DND-41 (cell line): ENCODE measurements at places on chromosomes 6 and 20.

DNA sequence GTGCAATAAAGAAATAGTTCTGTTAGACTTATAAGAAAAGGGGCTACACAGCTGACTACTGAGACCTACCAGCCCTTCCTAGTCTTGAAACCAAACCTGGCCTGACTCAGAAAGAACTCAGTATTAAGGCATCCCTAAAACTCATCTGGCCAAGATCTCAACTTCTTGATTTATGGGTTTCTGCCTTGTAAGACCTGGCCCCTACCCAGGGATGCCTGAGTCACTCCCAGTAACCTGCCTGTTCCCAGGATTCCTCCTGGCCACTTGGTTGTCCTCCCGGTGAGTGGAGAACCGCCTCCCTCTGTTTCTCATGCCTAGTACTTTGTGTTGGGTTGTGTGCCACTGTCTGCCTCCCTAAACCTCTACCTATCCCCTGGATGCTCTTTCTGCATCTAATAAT, 189.4 kb upstream of the PREP start:
- peaks cover 64% of the 10 kb centered on the region for H3K4me1 ChIP-seq
- peak overlapping the region; percentile 37 for H3K27ac ChIP-seq
- no peaks in the 10 kb centered on the region for H3K36me3 ChIP-seq
- H3K4me3 ChIP-seq, result no peak overlapping the region
- H3K27me3 ChIP-seq, result no peaks in the 10 kb centered on the region

- H3K27ac ChIP-seq, result no peak overlapping the region
- H3K36me3 ChIP-seq, result no peaks in the 10 kb centered on the region
- H3K4me3 ChIP-seq, result no peak overlapping the region
- H3K27me3 ChIP-seq, result peaks cover 10% of the 10 kb centered on the region
- H3K4me1 ChIP-seq, result no peaks in the 10 kb centered on the region
Observed at GRCh38 chr6:117497237-117497636, 14.8 kb downstream of the DCBLD1 start.

GRCh38 chr20:13442986-13443385, 195.7 kb downstream of the TASP1 start:
- no peaks in the 10 kb centered on the region for H3K4me1 ChIP-seq
- no peak for DNase-seq
- no peak overlapping the region for H3K27ac ChIP-seq

DNA sequence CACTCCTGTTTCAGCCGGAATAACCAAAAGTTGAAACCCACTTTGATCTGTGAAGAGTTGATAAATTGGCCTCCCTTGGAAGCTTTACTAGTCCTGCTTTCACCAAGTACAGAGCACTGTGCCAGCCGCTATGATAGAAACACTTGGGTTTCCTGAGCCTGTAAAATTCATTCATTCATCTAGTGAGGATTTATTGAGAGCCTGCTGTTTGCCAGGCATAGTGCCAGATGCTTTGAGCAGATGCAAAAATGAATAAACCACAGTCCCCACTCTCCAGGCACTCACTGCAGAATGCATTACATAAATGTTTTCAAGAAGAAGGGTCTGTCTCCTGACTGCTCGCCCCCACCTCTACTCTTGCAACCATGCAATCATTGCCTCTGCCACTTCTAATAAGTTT, 25.3 kb upstream of the TMEM217 start:
- H3K4me1 ChIP-seq, result peaks cover 72% of the 10 kb centered on the region
- H3K27ac ChIP-seq, result peak overlapping the region; percentile 93
- H3K27me3 ChIP-seq, result no peaks in the 10 kb centered on the region
- H3K36me3 ChIP-seq, result peaks cover 89% of the 10 kb centered on the region

DNA sequence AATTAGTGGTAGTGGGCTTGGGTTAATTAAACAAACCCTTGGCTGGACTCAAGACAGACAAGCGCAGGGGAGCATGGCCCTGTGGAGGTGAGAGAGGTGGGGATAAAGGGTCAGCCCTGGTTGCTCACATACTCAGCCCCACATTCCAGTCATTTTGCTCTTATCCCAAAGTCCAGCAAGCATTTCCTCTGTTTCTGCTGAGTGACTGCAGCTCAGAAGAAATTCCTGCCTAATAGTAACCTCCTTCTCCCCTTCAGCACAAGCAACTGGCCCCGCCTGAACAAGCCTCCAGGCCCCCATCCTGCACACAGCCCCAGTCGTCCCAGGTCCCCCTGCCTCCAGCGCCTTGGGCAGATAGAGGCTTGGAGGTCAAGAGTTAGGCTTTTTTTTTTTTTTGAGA, 3.6 kb upstream of the TFEB start:
- H3K4me1 ChIP-seq, result peaks cover 16% of the 10 kb centered on the region
- H3K27ac ChIP-seq, result no peak overlapping the region
- no peaks in the 10 kb centered on the region; the same call in 1 of the 2 replicates for H3K36me3 ChIP-seq

DNA sequence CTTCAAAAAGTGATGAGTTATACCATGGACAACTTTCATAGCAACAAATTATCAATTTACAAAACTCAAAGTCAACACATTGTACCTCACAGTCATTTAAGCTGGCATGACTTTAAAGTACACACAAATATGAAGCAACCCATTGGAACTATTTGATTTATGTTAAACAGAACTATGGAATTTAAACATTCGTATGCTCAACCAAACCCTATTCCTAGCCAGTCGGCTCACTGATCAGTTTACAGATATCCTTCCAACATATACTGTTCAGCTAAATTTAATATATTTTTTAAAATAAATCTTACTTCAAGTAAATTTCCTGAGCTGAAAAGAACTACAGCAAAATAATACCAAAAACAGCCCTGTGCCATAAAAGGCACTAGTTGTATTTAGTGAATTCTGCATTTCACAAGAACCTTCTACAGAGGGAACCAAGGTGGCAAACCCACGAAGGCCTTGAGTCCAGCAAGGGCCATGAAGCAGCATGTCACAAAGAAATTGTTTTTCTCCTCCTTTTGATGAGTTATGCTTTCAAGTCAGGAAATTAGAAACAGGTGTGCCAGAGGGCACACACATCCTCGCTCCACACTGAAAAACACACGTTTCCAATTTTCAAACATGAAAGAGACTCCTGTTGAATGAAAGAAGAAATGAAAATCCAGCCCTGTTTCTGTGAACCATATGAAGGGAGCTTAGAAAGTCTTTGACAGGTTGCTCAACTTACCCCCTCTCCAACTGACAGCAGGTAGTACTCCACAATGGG, 122.8 kb downstream of the TASP1 start:
- H3K36me3 ChIP-seq, result peaks cover 73% of the 10 kb centered on the region
- no peak overlapping the region for H3K4me3 ChIP-seq
- H3K27ac ChIP-seq, result peak overlapping the region; percentile 47
- H3K27me3 ChIP-seq, result no peaks in the 10 kb centered on the region

DNA sequence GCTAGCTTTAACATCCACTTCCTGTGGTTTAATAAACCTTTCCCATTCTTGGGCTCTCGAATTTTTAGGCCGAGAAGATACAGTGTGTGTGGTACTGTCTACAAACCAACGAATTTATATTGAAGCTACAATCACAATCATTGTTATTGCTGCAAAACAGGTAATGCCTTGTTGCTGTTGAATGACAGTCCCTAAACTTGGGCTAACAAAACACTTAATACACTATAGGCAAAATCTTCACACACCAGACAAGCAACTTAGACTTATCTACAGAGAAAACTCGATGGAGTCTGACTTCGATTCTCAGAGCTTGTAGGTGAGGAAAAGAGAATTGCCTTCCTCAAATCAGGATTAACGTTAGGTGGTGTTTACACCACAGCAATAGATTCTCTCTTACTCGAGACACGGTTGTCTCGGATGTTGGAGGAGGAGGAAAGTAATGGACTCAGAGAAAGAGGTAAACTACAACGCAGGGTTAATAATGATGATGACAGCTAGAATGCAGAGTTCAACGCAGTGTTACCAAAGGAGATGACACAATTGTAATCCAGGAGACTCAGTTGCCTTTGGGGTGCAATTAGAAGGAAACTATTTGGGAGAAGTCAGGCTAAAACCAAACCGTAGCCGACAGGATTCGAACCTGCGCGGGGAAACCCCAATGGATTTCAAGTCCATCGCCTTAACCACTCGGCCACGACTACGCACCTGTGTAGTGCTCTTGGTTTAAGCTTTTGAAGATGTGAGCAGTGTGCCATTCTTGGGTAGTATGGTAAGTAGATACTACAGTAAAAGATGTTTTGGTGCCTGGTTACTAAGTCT, 32.5 kb upstream of the ZNF184 start:
- H3K4me1 ChIP-seq, result peaks cover 28% of the 10 kb centered on the region
- H3K27me3 ChIP-seq, result peaks cover 3% of the 10 kb centered on the region
- no peaks in the 10 kb centered on the region for H3K36me3 ChIP-seq
- no peak overlapping the region for H3K27ac ChIP-seq

DNA sequence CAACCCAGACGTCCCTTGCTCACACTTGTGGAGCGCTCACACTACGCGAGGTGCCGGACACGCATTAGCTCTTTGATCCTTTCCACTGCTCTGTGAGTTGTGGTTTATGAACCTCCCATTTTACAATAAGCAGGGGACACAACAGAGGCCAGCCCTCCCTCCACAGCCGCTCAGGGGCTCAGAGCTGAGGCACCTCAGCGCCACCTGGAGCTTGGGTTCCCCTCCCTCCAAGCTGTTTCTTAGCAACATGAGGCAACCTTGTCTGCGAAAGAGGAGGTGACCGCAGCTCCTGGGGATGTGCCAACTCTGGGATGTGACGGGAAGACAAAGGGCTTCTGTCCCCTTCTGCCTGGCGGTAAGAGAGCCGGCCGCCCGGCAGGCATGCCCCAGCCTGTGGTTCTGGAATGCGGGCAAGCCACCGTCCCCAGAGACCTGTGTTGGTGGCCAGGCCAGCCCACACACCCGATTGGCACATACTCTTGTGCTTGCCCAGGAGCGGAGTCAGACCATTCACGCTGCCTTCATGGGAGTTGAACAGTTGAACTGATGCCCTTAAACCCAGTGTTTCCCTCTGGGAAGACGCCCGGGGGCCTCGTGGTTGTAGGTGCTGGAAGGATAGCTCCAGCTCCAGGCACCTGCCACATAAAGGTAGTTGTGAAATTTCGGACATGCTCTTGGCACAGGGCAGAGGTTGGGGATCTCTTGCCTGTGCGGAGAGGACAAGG, 44.5 kb downstream of the RBM38 start:
- DNase-seq, result peak; percentile 41
- peaks cover 25% of the 10 kb centered on the region for H3K27me3 ChIP-seq
- H3K36me3 ChIP-seq, result no peaks in the 10 kb centered on the region

DNA sequence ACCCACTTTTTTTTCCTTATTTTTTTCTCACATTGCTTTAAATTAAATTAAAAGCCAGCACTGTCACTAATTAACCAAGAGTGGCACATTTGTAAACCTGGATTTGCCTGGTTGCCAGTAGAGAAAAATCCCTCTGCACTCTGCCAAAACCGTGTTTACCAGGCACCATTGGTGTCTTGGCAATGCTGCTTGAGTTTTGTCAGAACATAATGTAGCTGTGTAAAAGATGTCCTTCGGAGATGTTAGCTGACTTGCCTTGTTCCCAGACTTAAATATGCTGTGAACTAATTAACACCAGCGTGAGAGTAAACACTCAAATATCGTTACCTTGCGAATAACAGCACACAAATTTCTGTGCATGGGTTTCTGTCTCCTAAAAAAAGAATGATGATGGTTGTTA, 694.9 kb upstream of the ID4 start:
- no peaks in the 10 kb centered on the region for H3K27me3 ChIP-seq
- H3K4me1 ChIP-seq, result no peaks in the 10 kb centered on the region
- no peak for DNase-seq
- H3K36me3 ChIP-seq, result no peaks in the 10 kb centered on the region

- DNase-seq, result no peak
- H3K4me1 ChIP-seq, result no peaks in the 10 kb centered on the region
- H3K27me3 ChIP-seq, result no peaks in the 10 kb centered on the region
Observed at GRCh38 chr6:23394681-23395080, 731.3 kb upstream of the NRSN1 start.

DNA sequence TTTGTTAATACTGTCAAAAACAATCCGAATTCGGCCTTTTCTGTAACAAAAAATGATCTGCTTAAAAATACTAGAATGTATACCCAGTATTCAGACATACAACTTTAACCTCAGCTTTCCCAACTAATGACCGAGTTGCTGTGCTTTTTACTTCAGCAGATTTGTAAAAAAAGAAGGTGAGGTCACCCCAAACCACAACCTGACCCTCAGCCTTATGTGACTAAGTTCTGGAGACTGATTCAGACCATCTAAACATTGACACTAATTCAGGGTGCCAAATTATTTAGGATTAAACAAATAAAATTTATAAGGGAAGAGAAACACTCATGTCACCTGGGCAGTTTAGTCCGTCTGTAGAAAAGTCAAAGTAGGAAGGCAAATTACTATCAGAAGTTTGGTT, 7.7 kb downstream of the CCN6 start:
- no peaks in the 10 kb centered on the region for H3K27me3 ChIP-seq
- no peak overlapping the region for H3K4me3 ChIP-seq
- H3K36me3 ChIP-seq, result no peaks in the 10 kb centered on the region
- DNase-seq, result no peak
- no peaks in the 10 kb centered on the region for H3K4me1 ChIP-seq

GRCh38 chr6:36997811-36998722, 7.4 kb upstream of the FGD2 start:
- no peaks in the 10 kb centered on the region for H3K36me3 ChIP-seq
- H3K4me3 ChIP-seq, result no peak overlapping the region
- H3K27me3 ChIP-seq, result no peaks in the 10 kb centered on the region
- no peak for DNase-seq

DNA sequence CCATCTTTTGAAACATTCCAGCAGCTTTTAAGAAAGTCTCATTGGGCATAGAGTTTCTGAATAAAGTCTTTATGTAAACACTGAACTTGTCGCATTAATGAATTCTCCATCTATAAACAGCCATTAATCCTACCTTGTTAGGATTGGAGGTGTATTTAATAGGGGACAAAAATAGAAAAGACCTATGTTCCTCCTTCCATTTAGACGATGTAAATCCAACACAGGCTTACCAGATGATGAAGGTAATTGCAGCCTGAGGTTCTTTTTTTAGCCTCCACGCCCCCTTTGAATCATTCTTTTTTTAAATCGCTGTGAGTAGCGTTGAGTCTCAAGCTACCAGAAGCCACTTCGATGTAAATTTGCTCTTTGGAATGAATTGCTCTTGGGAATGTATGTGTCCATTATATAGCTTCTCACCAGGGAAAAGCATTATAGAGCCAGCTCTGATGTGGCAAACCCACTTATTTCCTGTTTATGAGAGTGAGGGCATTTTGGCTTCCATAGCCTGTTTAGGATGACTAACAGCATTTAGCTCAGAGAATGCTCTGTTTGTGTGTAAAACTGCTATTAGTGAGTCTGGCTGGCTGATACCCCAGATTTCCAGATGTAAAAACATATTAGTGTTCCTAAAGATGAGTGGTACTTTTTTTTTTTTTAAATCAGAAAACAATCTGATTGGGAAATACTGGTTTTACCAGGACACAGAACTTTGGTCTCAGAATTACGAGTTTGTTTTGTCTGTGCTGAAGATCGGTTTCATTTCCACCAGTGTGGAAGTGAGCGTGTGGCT, 74.9 kb upstream of the CLDN20 start:
- H3K36me3 ChIP-seq, result no peaks in the 10 kb centered on the region
- no peak for DNase-seq
- peaks cover 2% of the 10 kb centered on the region for H3K27me3 ChIP-seq
- H3K27ac ChIP-seq, result no peak overlapping the region
- H3K4me3 ChIP-seq, result no peak overlapping the region
